ENCODE measurements at places on chromosomes 5 and 9.

- no peak overlapping the region for H3K27ac ChIP-seq
- DNase-seq = peak; percentile 61
- H3K36me3 ChIP-seq = no peaks in the 10 kb centered on the region
Measured at GRCh38 chr5:146565764-146566367, 49.9 kb upstream of the GPR151 start.

GRCh38 chr9:2385746-2386145, 235.8 kb upstream of the VLDLR start:
- H3K27me3 ChIP-seq = peaks cover 3% of the 10 kb centered on the region
- DNase-seq = no peak
- H3K27ac ChIP-seq = no peak overlapping the region
- no peaks in the 10 kb centered on the region for H3K36me3 ChIP-seq

GRCh38 chr5:53569453-53569852, 9.0 kb downstream of the NDUFS4 start:
- no peak overlapping the region for H3K4me3 ChIP-seq
- peaks cover 9% of the 10 kb centered on the region for H3K36me3 ChIP-seq
- H3K27me3 ChIP-seq = no peaks in the 10 kb centered on the region
- DNase-seq = no peak

DNA sequence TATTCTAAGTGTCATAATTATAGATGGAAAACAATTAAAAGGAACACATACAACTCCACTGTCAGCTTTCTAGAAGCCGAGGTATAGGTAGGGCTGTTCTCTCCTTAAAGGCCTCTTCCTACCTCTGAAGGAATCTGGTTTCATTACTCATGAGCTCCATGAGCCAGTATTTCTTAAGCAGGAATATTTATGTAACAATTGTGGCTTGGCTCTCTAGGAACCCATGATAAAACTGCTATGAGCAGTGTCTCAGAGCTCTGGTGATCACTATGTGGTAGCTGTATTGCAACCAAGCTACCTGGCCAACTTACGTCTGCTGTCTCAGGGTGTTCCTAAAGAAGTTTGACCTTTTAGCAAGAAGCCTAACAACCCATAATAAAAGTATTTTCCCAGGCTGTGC, 157.7 kb downstream of the CEP120 start:
- no peak for DNase-seq
- H3K27ac ChIP-seq = no peak overlapping the region
- H3K4me3 ChIP-seq = no peak overlapping the region
- no peaks in the 10 kb centered on the region for H3K4me1 ChIP-seq

DNA sequence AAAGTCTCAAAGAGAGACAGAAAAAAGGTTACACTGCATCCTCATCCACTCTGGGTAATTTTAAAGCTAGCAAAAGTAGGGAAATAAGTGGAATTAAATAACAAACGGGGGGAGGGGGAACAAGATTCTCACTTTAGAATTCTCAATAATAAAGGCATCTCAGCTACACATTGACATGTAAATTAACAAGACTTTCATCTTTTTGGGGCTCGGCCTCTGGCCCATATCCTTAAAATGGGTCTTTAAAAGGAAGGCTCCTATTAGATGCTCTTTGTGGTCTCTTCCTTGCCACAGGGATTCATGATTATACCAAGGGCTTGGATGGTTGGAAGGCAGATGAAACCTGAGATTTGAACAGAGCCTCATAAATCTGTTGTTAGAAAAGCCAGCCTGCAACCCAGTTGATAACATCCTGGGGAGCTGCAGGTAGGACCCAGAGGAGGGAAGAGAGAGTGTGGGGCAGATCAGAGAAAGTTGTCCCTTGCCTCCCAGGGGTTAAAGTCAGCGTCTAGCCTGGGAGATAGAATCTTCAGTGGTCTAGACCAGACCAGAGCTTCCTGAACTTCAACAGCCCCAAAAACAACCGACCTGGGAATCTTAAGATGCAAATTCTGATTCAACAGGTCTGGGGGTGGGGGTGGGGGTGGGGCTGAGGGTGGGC, 135.9 kb downstream of the GCNT1 start:
- peaks cover 2% of the 10 kb centered on the region for H3K4me1 ChIP-seq
- no peak overlapping the region for H3K27ac ChIP-seq
- H3K4me3 ChIP-seq = no peak overlapping the region
- H3K36me3 ChIP-seq = no peaks in the 10 kb centered on the region
- H3K27me3 ChIP-seq = peaks cover 7% of the 10 kb centered on the region

DNA sequence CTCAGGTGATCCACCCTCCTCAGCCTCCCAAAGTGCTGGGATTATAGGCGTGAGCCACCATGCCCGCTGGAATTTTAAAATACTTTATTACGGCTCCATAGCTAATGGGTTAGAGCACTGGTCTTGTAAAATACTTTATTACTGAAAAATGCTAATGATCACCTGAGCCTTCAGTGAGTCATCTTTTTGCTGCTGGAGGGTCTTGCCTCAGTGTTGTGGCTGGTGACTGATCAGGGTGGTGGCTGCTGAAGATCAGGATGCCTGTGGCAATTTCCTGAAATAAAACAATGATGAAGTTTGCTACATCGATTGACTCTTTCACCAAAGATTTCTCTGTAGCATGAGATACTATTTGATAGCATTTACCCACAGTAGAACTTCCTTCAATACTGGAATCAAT, 26.0 kb upstream of the GNE start:
- no peak for DNase-seq
- no peak overlapping the region for H3K27ac ChIP-seq
- no peaks in the 10 kb centered on the region for H3K36me3 ChIP-seq
- H3K4me3 ChIP-seq = no peak overlapping the region
- no peaks in the 10 kb centered on the region for H3K27me3 ChIP-seq

DNA sequence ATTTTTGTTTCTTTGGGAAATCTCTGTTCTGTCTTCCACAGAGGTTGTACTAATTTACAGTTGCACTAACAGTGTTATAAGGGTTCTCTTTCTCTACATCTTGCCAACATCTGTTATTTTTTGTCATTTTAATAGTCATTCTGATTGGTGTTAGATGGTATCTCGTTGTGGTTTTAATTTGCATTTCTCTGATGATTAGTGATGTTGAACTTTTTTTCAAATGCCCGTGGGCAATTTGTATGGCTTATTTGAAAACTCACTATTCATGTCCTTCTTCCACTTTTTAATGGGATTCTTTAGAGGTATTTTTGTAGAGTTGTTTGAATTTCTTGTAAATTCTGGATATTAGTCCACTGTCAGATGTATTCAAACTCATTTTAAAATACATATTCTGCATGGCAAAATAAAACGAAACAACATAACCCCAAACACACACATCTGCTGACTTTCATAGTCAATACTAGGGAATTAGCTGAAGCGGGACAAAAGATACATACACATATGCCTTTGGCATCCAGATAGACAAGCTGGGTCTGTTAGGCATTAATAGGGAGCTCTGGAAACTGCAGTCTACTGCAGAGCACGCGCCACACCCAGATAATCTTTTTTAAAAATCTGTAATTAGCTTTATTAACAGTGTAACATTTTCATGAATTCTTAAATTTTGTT, 5.8 kb upstream of the SPATA31C2 start:
- DNase-seq = no peak

GRCh38 chr5:164146223-164146622, 640.8 kb downstream of the MAT2B start:
- no peak overlapping the region for H3K27ac ChIP-seq
- no peaks in the 10 kb centered on the region for H3K27me3 ChIP-seq
- no peak overlapping the region for H3K4me3 ChIP-seq
- H3K4me1 ChIP-seq = no peaks in the 10 kb centered on the region
- DNase-seq = no peak

DNA sequence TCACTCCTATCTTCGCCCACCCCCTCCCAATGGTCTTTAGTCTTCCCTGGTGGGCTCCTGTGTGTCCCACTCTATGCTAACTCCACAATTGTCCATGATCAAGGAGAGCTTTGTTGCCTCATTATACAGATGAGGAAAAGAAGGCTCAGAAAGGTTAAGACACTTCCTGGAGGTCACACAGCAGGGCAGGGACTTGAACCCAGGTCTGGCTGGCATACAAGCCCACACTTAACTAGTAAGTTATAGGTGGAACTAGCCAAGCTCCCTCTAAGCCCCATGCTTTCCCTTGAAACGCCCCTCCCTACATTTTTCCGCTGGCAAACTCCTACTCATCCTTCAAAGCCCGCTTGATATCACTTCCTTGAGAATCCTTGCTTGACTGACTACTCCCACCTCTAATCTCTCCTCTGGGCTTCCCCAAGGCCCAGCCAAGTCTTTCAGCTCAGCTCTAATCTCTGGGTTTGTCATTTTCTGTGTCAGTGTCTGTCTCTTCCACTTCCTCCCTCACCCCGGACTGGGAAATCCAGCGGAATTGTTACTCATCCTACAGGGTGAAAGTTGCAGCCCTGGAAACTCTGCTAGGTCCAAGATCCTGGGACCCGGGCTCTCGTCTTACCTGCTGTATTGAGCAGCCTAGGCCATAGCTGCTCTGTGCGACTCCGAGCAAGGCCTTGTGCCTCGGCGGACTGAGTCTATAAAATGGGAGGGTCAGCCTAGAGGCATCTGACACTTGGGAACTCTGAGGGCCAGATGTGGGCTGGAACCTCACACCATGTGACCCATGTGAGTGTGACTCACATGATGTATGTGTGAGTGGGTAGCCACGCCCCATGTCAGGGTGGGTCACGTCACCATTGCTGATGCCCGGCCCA, 144.5 kb downstream of the GAPVD1 start:
- peak overlapping the region; percentile 16 for H3K4me3 ChIP-seq
- no peak for DNase-seq
- H3K27ac ChIP-seq = no peak overlapping the region
- peaks cover 15% of the 10 kb centered on the region for H3K4me1 ChIP-seq
